ENCODE measurements at places on chromosomes 7 and 10.

DNA sequence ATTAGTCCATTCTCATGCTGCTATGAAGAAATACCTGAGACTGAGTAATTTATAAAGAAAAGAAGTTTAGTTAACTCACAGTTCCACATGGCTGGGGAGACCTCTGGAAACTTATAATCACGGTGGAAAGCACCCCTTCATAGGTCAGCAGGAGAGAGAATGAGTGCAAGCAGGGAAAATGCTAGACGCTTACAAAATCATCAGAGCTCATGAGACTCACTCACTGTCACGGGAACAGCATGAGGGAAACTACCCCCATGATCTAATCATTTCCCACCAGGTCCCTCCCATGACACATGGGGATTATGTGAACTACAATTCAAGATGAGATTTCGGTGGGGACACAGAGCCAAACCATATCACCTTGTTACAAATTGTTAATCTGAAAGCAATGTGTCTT lies 15.8 kb downstream of the TAS2R39 start:
- DNase-seq: no peak

DNA sequence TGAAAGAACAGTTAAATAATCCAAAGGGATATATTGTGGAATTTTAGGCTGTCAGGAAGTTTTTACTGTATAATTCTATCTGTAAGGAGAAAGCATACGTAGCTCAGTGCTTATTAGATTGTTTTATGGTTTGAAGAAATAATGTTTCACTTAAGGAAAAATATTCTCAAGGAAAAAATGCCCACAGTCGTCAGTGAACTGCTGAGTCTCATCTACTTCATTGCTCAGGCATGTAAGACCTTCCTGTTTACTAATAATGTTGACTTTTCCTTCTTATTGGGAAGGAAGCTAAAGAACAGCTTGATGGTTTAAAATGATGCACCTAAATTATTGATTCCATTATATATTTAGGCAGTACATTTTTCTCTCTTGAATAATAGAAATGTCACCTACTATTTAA lies 304.2 kb downstream of the SDK1 start:
- DNase-seq: no peak

GRCh38 chr10:85266808-85267207 lies 938.4 kb downstream of the CCSER2 start:
- DNase-seq: no peak

- no peak for DNase-seq
Measured at GRCh38 chr10:117137911-117138642, at the start of gene VAX1. Gene VAX1, minus strand, starts transcription at chr10:117138270. Its CDS starts 214 bp downstream, at chr10:117138056.

DNA sequence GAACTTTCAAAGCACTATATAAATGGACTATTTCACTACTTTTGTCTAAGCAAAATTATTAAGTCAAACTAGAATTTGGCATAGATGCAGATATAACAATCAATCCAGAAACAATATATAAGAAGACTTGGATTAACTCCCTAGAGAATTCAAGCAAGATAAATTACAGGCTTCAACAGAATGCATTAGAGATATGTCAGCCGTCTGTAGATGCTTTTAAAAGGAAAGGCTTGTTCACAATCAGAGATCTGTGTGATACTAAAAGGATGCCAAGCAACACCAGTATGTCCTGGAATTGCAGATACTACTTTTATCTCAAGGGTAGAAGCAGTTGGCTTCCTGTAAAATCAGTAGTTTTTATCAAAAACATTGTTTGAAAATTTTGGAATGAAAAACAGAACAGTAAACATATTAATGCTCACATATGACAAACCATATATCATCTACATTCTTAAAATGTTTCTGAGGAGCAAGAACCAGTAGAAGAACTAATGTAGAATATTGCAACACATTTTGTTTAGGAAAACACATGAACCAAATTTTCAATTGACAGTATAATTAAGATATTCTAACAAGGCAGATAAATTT lies 947.9 kb upstream of the LRRN3 start:
- DNase-seq: no peak

DNA sequence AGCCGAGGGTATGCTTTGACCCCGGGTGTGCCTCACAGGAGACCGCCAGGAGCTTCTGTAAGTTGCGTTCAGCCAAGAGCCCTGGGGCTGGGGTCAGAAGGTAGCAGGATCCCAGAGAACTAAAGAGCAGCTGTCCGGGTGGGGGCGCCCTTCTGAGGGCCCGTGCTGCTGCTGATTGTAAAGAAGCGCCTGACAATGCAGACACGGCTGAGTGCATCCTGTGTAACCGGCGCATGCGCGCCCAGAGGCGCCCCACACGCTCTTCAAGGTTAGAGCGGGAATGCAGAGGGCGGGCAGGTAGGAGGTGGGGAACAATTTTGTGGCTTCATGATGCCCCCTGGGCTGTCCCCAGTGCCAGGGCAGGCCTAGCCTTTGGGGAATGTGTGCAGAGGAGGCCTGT lies 210.2 kb upstream of the CTBP2 start:
- DNase-seq: no peak

DNA sequence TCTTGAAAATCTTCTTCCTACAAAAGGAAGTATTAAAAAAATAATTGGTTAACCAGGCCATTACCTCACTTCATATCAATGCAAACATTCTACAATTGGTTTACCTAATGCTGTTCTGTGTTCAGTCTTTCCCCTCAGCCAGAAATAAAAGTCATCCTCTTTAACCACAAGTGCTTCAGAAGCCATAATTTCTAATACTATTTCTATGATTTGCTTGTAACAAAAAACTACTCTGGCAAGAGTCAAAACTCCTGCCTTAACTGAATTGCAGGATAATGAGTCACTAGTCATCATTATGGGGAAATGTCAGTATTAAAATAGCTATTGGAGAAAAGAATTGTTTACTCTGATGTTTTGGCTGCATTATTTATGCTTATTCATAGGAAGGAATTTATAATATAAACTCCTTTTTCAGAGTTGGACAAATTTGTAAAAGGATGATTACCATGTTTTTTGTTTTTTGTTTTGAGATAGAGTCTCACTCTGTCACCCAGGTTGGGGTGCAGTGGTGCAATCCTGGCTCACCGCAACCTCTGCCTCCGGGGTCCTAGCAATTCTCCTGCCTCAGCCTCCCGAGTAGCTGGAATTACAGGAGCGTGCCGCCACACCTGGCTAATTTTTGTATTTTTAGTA lies 55.5 kb upstream of the ODAD2 start:
- DNase-seq: no peak

GRCh38 chr10:89269433-89270152 lies 18.0 kb upstream of the LIPA start:
- no peak for DNase-seq
